ENCODE measurements at places on chromosomes 13 and 19.

- DNase-seq = no peak
These were observed 27.7 kb downstream of the ZNF461 start for GRCh38 chr19:36638862-36639510.

DNA sequence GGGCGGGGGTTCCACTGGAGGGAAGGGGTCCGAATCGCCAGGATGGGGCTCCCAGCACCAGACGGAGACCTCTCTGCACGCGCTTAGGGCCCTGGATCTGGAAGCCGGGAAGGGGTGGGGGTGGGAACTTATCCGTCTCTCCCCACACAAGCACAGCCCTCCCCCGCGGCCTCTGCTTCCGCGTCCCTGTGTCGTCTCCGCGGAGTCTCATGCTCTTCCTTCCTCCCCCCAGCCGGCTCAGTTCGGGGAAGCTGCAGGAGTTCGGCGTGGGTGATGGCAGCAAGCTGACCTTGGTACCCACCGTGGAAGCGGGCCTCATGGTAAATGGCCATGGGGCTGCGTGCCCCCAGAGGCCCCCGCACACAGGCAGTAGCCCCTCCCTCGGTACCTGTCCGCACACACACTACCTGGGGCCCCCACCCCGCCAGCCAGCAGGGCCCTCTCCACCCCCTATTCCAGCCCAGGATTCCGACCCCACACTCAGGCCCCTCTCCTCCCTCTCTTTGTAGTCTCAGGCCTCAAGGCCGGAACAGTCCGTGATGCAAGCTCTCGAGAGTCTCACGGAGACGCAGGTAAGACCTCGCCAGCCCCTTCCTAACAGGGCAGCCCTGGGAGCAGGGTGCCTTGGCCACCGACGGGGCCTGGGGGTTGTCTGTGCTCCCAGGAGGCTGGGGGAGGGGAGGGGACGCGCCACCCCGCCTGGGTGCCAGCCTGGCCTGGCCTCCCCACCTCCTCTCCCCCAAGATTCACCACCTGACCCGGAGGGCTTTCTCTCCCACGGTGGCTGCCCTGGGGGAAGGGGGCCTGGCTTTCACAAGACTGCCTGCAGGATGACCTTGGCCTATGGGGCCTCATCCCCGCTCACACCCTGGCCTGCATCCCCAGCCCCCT is 3.2 kb downstream of the MIDN start:
- peak; percentile 77 for DNase-seq

DNA sequence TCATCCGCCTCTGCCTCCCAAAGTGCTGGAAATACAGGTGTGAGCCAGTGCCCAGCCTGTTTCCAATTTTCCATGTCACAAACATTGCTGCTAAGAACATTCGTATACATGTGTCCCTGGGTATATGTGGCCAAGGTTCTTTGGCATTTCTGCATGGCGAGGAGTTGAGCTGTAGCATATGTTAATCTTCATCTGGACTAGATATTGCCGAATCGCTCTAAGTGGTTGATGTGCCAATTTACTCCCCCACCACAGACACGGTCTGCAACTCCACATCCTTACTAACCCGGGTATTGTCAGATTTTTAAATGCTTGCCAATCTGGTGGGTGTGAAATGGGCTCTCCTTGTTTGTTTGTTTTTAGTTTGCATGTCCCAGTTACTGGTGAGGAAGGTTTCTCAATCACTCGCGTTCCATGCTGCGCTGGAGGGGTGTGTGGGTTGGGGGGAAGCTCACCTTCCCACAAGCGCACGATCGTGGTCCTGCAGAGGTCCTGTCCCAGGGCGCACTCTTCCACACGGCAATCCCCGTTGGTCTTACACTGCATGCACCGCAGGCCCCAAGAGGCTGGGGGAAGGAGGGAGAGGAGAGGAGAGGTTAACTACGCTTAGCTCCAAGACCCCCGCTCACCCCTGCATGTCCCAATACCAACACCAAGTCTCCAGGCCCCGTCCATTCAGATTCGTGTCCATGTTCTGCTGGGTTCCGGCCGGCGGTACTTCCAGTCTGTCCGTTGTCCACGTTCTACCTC is 2.7 kb downstream of the PLAUR start:
- DNase-seq = no peak

GRCh38 chr19:9789066-9789465 is 20.5 kb upstream of the ZNF846 start:
- no peak for DNase-seq

GRCh38 chr19:17135001-17135853 is 59.6 kb downstream of the MYO9B start:
- peak; percentile 93 for DNase-seq

GRCh38 chr13:95368998-95369397 is 67.7 kb upstream of the ABCC4 start:
- DNase-seq = no peak

GRCh38 chr19:2428321-2428690 is 920 bp upstream of the TIMM13 start:
- DNase-seq = peak; percentile 70

- no peak for DNase-seq
These were observed 64.2 kb upstream of the GTF2F2 start for GRCh38 chr13:45055902-45056648.

- peak; percentile 96 for DNase-seq
These were observed at the start of gene TNFSF9 for GRCh38 chr19:6530386-6531162. TNFSF9 (plus strand) TSS chr19:6531026; CDS start chr19:6531037, 11 bp downstream.

GRCh38 chr13:32142956-32143375 is 111.4 kb downstream of the FRY start:
- DNase-seq = no peak

- no peak for DNase-seq
These were observed 64.9 kb downstream of the KL start for GRCh38 chr13:33080972-33081590.

GRCh38 chr19:50261446-50261970 is 58.1 kb downstream of the MYH14 start:
- peak; percentile 39 for DNase-seq

GRCh38 chr13:31733066-31733465 is 6.3 kb upstream of the RXFP2 start:
- DNase-seq = no peak

GRCh38 chr13:93786846-93787489 is 560.4 kb downstream of the GPC6 start:
- DNase-seq = no peak

DNA sequence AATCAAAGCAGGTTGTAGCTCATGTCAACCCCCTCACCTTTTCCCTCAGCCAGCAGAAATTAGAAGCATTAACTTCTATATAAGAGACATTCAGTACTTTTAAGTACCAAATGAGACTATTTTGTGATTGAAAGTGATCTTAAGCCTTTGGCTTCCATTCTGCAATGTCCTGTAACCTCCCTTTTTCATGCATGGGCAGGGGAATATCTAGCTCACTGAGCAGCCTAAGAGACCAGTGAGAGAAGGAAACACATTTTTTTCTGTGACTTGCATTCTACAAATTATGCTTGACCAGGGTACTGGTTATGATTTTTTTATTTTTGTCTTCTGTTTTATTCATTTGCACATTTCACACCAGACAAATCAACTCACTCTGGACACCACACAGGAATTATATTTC is 369.6 kb downstream of the KCTD12 start:
- no peak for DNase-seq

DNA sequence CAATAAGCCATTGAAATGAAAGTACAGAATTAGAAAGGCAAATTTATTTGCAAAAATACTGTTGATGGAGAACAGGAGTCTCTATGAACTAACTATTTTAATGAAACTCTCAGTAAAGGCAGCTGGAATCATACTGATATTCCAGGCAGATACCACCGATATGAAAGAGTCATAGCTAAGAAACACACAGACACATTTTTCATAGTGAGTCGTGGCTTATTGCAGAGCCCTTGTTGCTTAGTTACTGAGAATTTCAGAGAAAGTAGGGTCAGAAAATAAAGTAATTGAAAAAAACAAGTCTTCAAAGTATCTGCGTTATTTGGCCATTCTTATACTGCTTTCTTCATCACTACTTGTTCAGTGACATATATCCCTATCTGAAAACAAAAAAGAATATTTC is 1890.9 kb downstream of the PCDH9 start:
- no peak for DNase-seq
